Thoracic aorta (tissue), 2 donors: ENCODE measurements at places on chromosomes 3 and 15. TPM values are rescaled to one million over a fixed set of nuclear protein-coding genes. Genes with fewer than 3 reads are reported as not detected.

The CFAP100 gene
- total RNA-seq: not detected

The FMN1 gene
- 26.9 TPM for total RNA-seq

The PLXND1 gene
- 246 TPM for total RNA-seq

The LAMB2 gene
- total RNA-seq: 806 TPM

GRCh38 chr15:62825191-62825590, 217.4 kb upstream of the TPM1 start:
- no peak for DNase-seq

- no peak for DNase-seq
Observed at GRCh38 chr3:156145866-156146265, 25.5 kb downstream of the KCNAB1 start.

DNA sequence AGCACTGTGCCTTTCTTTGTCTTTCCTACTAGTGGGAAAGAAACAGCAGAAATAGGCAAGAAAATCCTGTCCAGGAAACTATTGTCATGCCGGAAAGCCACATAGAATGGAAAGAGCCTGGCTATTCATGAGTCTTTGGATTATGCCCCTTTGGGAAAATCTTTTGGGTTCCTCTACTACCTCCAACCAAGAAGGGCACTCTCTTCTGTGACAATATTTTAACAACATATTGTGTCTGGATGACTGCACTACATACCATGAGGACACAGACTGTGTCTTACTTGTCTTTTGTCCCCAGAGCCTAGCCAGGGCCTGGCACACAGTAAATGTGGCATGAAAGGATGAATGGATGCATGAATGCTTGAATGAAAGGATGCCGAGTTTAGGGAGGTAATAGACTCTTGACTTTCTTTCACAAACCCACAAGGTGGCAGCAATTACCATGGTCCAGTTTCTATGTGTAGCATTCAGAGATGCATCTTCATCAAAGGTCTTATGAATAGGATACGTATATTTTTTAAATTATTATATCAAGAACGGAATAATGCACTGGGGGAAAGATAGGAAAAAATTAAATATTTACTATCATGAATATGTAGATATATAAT, 30.3 kb downstream of the ARL14 start:
- no peak for DNase-seq
